GM12864 (cell line): ENCODE measurements at places on chromosomes 5 and 9.

GRCh38 chr9:87336407-87336806, 161.3 kb upstream of the DAPK1 start:
- no peak for DNase-seq

DNA sequence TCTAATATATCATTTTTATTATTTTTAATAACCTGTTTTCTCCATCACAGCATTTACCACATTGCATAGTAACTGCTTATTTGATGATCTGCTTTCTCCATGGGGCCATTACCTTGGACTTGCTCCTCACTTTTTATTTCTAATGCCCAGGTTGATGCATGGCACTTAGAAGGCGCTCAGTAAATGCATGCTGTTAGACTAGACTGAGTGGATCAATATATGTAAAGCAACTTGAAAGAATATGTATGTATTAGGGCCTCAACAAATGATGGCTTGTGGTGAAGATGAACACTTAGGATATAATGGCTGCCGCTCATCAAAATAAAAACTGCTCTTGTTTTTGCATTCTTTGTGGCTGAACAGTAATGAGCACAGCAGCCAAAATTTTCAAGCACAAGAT, 5.8 kb downstream of the DAPK1 start:
- no peak for DNase-seq

GRCh38 chr5:9157811-9158210, 388.1 kb downstream of the SEMA5A start:
- no peak for DNase-seq

DNA sequence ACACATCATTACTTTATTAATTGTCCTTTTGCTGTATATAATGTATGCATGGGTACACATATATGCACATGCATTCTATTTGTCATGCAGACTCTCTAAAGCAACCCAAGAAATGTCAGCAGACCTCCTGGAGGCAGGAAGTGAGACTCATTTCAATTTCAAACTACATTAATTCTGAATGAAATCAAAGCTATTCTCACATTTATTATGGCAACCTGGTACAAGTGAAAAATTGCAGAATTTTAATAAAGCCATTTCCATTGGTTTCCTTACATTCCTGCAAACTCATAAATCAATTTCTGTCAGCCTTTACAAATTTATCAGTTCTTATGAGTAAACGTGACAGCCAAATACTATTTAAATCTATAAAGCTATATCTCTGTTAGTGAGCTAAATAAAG, 430.4 kb upstream of the NUDT12 start:
- DNase-seq: no peak
